ENCODE measurements at places on chromosomes 2 and 18.

DNA sequence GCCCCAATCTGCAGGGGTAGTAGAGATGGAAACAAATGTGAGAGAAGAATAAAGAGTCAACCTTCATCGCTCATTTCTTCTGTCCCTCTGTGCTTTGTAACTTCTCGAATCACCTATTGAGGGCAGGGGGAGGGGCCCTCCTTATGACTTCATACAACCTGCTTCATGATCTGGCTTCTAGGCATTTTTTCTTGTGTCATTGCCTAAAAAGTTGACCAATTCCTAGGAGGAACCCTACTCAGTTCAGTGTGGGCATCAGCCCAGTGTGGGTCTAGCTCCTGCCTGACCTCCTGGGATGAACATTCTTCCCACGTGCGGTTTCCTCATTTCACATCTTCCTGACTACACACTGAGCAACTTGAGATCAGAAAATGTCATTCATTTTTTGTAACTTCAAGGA lies 46.3 kb upstream of the CREB1 start:
- no peak for DNase-seq

- DNase-seq = no peak
Measured at GRCh38 chr18:50158866-50159653, 35.9 kb downstream of the MYO5B start.

- no peak for DNase-seq
Measured at GRCh38 chr2:167871286-167871685, 376.1 kb downstream of the STK39 start.

DNA sequence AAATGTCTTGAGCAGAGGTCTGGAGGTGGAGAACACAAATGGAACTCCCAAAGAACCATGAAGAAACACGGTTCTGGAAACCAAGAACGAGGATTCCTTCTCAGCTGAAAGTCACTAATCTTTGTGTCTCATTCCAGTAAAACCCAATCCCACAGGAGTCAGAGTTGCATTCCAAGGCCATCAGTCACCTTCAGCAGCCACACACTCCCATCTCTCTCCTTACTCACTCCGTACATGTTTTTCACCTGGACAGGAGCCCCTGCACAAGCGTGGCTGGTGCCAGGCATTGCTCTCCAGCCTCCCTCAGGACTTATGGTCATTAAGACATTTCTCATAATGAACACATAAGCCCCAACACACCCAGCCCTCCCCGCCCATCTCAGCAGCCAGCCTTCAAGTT lies 175.4 kb upstream of the SIX2 start:
- no peak for DNase-seq

- no peak for DNase-seq
Measured at GRCh38 chr18:7711495-7711894, 144.4 kb downstream of the PTPRM start.

DNA sequence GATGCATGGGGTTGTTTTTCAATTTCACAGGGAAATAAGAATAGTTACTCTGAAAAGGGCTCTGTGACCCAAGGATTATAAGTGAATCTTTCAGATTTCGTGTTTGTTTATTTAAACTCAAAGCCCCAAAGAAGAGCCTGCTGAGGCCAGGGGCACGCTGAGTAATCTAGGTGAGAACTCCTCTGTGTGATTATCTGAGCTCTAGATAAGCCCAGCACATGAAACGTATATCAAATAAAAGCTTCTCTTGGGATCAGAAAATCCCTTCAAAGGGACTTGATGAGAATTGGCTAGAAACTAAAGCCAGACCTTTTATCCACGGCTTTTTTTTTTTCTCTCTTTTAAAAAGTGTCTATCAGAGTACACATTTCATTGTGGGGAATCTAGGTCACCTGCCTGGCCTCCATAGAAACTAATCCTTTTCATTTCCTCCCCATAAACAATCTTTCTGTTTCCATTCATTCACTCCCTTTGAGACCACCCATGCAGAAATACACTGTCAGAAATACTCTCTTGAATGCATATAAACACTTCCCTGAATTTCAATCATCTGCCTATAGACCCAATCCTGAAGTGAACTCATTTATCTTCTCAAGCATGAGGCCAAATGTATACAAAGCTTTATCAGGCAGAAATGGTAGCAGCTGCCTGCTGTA lies 137.4 kb downstream of the RIT2 start:
- no peak for DNase-seq

GRCh38 chr2:108923019-108923700 lies 65.9 kb downstream of the EDAR start:
- no peak for DNase-seq

- no peak for DNase-seq
Measured at GRCh38 chr2:16256601-16257321, 316.4 kb downstream of the MYCN start.

DNA sequence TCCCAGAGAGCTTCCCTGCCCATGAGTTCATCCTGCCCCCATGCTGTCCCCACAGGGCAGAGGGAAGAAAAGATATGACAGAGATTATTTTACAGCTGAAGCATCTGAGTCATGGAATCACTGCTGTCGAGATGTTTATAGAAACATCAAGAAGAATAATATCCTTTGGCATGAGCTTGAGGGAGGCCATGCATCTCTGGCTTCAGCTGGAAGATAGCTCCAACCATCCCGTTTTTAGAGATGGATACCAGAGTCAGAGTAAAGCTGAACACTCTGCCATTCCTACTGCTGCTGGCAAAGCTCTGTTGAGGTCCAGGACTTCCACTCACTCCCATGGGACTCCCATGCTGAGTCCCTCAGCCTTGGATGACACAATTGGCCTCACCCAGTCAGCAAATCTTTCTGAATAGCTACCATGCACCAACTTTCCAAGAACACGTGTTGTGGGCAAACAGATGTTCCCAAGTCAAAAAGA lies 167.8 kb downstream of the TTC32 start:
- DNase-seq = no peak

DNA sequence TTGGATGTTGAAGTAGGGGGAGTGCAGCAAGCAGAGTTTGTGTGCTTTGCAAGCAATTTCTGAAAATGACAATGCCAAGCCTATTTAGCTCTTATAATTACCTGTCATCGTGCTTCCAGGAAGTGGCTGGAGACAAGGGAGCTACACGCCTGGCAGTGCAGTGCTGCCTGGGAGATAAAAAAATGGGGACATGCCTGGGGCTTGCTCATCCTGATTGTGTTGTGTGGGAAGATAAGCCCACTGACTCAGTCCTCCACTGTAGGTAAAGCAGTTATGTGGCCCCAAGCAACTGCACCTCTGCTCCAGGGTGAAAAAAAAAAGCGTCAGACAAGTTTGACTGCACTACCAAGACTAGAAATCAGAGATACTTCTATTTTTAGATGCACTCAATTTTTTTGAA lies 396.9 kb upstream of the NXPH2 start:
- no peak for DNase-seq

GRCh38 chr2:5057891-5058351 lies 634.3 kb upstream of the SOX11 start:
- no peak for DNase-seq

GRCh38 chr2:17309741-17310339 lies 208.4 kb downstream of the RAD51AP2 start:
- no peak for DNase-seq

GRCh38 chr2:95268211-95269035 lies 5.8 kb upstream of the PROM2 start:
- DNase-seq = no peak

GRCh38 chr2:101063352-101064124 lies 61.4 kb downstream of the RPL31 start:
- DNase-seq = no peak

GRCh38 chr18:49026501-49027373 lies 76.0 kb upstream of the SMAD7 start:
- no peak for DNase-seq

- DNase-seq = no peak
Measured at GRCh38 chr2:27988306-27988705, 97.8 kb downstream of the BABAM2 start.

DNA sequence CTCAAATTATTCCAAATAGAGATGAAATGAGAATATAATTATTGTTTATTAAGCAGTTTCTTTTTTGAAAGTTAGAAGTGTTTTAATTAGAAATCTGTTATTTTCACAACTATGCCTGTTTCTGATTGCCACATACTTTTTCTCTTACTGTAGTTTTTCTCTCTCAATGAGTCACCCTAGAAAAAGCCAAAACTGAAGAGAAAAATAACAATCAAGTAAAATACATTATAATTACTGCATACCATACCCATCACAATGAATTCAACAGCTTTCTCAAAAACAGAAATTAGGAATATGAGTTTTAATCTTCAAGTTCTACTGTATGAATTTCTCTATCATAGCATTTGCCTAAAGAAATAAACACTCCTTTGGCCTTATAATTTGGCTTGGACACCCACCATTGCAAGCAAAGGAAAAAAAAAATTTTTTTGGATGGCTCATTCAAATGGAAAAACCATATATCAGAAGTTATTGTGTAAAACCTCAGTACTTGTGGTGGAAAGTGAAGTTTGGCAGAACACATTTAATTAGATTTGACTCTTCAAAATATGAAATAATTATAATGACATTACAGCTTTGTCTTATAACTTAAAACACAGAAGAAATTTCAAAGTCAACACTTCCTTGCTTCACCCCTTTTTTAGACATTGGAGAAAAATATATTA lies 138.5 kb downstream of the DYM start:
- no peak for DNase-seq

- DNase-seq = no peak
Measured at GRCh38 chr2:173101687-173102086, 26.0 kb downstream of the MAP3K20 start.

DNA sequence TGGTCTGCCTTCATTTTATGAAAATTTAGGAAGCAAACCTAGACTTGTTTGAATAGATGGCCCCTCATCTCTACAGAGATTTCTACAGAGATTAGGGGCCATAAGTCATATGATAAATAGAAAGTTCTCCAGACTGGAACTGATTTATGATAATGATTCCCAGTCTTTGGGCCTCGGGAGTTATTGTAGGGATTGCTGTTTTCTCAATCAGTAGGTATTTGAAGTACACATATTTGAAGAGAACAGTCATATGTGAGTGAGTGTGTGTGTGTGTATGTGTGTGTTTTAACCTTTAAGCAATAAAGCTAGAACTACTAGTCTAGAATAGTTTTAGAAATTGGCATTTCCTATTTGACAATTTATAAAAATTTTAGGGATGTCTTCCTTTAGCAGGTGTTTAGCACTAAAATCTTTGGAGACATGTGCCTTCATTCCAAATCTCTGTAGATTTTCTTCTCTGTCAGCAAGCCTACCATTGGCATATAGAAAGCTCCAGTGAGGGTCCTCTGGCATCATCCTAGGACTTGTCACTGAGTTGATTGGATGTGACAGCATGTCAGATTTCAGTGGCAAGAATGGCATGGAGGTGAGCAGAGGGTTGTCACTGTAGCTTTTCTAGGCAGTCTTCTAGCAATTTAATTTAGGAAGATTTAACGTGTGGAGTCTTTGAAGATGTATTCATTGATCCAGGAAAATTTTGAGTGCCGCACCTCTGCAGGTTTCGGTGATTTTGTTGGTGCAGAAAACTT lies 71.2 kb downstream of the MYO1B start:
- no peak for DNase-seq

DNA sequence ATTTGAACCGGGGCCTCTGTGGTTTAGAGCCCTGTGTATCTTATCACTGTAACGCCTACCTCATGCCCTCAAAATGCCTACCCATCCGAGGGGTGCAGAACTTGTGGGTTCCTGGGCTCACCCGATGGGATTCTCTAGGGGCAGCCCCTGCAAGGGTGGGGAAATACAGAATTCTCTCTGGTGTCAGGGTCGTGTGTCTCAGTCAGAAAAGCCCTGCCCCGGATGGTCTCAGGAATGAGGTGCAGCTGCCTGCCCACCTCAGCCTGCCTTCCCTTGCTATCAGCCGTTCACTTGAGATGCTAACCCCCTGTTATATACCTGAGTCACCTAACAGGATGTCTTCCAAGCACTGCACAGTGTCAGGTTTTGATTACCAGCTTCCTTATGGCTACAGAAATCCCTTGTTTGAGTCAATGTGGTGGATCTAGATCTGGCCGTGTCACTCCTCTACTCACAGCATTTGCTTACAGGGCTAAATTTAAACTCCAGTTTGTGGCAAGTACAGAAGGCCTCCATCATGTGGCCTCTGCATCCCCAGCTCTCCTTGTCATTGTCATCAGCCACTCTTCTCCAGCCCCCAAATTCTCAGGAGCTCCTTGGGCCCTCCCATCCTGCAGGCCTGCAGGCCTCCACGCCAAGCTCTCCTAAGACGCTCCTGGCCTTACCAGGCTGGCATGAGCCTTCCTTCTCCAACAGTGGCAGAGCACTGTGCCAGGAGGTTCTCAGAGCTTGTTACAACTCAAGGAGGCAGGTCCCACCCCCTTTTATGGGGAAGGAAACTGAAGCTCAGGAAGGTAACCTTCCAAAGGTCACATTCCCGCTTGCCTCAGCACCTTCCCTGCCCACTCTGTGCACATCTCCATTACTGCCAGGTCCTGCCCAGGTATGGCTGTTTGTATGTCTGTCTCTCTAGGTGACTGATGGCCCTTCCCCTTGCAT lies 14.3 kb upstream of the MAP3K2 start:
- DNase-seq = no peak

GRCh38 chr2:101175991-101176390 lies 24.8 kb upstream of the TBC1D8 start:
- no peak for DNase-seq

- no peak for DNase-seq
Measured at GRCh38 chr2:149814901-149815300, 227.3 kb upstream of the MMADHC start.

- DNase-seq = no peak
Measured at GRCh38 chr2:168611091-168611490, 155.0 kb downstream of the CERS6 start.
